ENCODE measurements at places on chromosomes 1 and 21.

- no peak for DNase-seq
Observed at GRCh38 chr1:150121236-150121862, 28.4 kb upstream of the PLEKHO1 start.

GRCh38 chr1:191151321-191151807 lies 673.7 kb upstream of the BRINP3 start:
- DNase-seq: no peak

- DNase-seq: no peak
Observed at GRCh38 chr1:175494950-175495349, 248.4 kb downstream of the TNR start.

DNA sequence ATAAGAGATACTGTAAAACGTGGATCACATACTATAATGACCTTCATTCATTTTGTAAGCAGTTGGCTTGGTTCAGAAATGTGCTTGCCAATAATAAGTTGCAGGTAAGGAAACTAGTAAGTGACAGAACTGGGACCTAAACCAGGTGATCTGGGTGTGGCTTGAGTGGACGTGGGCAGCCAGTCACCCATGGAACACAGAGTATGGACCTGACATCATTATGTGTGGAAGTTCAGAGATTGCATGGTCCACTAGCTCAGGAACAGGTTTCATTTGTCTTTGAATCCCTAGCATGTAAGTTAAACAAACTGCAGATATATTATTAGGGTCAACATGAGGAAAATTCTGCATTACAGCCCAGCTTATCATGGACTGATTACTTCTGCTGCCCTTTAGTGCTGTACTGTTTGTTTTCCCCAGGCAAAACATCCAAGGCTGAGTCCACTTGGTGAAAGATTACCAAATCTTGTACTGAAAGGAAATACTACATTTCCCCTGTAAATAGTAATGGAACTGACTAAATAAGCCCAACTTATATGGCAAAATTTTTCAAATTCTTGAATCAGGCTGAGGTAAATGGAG lies 327.3 kb upstream of the SGIP1 start:
- DNase-seq: no peak

DNA sequence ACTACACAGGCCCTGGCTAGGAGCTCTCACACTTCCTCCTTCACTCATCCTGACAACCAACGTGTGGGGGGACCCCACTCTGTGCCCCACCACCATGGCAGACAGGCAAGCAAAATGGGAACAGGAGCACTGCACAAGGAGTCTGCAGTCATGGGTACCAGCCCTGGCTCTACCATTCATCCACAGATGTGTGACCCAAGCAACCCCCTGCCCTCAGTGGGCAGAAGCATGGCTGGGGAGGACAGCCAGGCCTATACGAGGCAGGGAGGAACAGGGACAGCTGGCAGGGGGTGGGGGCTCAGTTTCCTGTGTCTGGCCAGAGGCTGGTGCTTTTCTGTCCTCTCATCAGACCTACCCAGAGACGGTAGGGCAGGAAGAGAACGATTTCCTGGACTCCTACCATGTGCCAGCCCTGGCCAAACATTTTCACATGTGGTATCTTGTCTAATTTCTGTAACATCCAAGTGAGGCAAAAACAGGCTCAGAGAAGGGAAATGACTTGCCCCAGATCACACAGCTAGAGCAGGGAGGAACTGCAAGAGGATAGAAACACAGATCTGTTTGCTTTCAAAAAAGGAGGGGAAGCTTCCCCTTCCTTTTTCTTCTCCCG lies 178.0 kb downstream of the HIVEP3 start:
- no peak for DNase-seq

- no peak for DNase-seq
Observed at GRCh38 chr21:16713331-16714117, 799.3 kb upstream of the CXADR start.

GRCh38 chr21:16837321-16837720 lies 675.5 kb upstream of the CXADR start:
- DNase-seq: no peak

GRCh38 chr1:89927049-89927448 lies 67.9 kb upstream of the ZNF326 start:
- DNase-seq: no peak

DNA sequence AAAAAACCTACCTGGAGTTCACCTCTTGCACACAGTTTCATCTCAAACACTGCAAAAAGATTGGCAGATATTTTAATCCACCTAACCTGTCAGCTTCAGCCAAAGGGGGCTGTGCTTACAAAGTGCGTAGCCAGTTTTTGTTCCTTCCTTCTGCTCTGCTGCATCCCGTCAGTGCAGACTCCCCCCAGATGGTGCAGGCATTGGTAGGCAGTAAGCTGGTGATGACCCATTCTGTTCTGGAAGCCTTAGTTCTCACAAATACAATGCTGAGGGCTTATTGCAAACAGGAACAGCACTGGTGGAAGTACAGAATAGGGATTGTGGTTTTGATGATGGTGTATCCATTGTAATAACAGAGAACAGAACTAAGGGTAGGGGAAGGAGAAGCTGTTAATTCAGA lies 239.5 kb downstream of the RYR2 start:
- no peak for DNase-seq

- no peak for DNase-seq
Observed at GRCh38 chr1:181538836-181539235, 55.5 kb downstream of the CACNA1E start.

DNA sequence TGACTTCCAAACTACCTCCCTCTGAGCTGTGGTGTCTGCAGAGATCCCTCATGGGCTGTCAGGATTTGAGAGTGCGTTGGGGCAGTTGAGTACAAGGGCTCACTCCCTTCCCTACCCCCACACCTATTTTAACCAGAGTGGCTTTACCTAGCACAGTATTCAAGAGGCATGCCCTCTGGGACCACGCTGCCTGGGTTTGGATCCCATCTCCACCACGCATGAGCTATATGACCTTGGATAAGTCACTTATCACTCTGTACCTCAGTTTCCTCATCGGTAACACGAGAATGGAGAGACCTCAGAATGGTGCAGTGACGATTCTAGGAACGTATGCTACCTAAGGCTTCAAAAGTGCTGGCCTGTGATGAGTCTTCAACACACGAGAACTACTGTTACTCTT lies 147.3 kb upstream of the WNT4 start:
- DNase-seq: no peak

DNA sequence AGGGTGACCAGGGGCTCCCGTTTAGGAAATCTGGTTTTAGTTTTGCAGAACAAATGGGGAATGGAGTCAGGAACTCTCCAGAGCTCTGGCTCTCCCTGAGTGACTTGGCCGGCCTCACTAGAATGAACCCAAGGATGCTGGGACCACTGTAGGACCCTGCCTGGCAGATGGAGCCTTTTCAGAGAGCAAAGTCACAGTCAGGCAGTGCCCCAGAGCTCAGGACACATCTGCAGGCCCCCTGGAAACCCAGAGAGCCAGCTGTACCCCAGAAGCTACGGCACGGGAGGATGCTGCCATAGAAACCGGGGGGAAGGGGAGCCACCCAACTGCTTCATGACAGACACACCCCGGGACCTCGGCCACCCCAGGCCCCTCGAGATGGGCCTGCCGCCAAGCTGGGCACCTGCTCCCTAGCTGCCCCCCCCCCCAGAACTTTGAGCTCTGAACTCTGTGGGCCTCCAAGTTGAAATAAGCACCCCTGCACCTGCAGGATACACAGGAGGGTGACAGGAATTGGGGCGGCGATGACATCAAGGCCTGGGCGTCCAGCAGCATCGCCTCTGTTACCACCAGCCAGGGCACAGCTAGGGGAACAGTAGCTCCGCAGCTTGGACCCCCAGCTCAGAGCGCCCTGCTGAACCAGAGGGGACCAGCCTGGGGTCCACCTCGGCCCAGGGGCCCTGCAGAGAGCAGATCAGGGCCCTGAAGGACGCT lies 91.8 kb upstream of the VAMP3 start:
- DNase-seq: no peak

DNA sequence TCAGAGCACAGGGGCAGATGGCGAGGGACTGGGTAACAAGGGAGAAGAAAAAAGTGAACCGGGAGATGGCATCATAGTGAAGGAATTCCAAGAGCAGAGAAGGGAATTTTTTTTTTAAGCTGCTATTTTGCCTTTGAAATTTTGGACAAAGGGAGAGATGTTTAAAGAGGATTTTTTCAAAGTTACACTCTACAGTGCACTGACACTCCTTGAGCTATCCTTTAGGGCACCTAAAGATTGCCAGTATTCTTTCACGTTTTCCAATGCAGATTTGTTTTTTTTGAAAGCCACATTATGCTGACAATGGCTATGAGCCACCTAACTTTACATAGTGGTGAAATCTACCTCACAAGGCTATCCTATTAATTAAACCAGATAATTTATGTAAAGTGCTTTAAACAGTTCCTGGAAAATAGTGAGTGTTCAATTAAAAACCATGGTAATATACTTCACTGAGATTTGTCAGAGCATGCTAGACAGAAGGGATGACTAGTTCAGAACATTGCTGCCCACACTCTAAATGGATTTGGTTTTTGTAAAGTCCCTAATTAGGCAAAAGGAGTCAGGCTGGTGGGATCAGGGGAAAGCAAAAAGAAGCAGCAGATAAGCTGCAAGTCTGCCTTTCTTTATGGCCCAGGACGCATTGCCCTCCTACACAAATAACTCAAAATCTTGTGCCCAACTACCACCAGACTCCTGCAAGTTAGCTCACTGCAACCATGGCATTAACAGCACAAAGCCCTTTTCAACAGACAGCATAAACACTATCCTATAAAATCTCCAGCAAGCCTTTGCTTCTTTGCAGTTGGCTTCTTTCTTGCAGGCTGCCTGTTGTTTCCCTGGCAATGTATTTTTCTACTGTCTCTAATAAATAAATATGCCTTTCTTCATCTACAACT lies 53.9 kb downstream of the PRDX6 start:
- DNase-seq: no peak

DNA sequence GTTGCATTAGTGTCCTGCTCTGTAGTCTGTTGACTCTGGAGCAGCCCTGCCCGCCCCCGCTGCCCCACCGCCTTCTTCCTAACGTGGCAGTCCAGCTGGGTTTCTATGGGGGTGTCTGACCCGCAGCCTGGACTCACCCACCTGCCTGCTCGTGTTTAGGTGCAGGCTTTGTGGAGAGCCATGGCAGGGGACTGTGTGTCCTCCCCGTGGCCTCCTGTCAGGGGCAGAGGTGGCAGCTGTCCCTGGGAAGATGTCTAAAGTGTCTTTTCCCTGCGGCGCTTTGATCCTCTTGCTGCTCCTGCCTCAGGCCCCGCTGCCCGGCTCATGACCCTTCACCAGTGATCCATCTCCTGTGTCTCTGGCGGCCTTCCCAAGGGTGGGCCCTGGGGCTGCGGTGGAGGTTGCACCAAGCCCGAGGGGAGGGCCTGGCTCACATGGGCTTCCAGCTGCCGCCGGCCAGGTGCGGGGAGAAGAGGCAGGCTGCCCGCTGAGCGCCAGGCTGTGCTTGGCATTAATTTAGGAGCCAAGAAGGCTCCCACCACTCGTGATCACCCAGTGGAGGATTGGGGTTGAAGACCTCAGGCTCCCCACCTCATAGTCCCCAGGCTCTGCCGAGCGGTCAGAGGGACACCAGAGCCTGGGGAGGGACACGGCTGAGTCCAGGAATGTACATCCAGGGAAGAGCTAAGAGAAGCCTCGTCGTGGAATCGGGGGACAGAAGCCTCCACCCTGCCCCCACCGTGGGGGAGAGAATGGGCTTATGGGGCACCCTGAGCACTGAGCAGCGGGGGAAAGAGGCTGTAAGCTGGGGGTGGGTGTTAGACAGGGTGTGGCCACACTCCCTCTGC lies 44.1 kb downstream of the COL18A1 start:
- DNase-seq: no peak

DNA sequence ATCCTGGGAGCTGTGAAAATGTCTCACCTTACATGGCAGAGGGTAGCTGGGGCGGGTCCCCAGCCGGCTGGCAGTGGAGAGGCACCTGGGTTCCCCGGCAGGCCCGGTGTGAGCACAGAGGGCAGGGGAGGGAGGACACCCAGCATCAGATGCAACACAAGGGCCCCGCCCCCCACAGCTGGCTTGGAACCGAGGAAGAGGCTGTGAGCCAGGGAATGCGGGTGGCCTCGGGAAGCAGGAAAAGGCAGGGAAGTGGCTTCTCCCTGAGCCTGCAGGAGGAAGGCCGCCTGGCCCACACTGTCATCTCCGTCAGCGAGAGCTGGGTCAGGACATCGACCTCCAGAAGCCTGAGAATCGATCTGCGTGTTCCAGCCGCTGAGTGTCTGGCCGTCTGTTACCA lies 87.3 kb downstream of the SIK1 start:
- no peak for DNase-seq

DNA sequence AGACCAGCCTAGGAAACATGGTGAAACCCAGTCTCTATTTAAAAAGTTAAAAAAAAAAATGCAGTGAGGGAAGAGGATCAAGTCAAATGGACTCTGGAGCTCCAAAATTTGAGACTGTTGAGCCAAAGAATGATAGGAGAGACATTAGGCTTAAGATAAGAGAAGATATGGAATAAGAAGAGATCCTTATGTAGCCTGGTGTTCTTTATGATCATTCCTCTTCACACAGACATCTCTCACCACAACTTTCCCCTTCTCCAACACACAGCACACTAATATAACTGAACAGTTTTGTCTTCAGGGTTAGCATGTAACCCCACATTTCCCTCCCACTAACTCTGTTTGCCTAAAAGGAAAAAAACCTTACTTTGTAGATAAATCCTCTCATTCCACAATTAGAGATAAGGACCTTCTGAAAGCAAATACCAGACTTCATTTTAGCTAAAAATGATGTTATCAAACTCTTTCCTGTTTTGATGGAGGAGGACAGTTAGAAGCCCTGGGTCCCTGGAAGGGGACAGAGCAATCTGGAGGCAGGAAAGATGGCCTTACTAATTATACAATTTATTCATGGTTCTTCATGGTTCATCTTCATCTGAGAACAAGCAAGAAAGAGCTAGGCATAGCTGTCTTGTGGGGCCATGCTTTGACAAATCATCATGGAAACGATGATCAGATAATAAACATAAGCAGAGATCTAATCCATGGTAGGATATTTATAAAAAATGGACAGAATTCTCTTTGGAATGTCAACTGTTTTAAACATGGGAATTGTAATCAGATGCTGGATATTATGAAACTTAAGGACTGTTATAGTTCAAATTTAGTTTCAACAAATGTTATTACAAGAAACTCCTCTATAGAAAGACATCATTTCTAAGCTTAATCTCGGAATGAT lies 96.7 kb upstream of the S1PR1 start:
- no peak for DNase-seq

- no peak for DNase-seq
Observed at GRCh38 chr21:44530221-44530902, 9.6 kb downstream of the KRTAP10-1 start.
